ENCODE measurements at places on chromosomes 4 and X. TPM values are rescaled to one million over a fixed set of nuclear protein-coding genes. Genes with fewer than 3 reads are reported as not detected.

UNC5C gene
- not detected for total RNA-seq

KCNE5 gene
- total RNA-seq, result 0.55 TPM

DCLK2 gene
- 10.1 TPM for total RNA-seq

MAGIX gene
- 0.55 TPM for total RNA-seq

AMBN gene
- total RNA-seq, result not detected

HS3ST1 gene
- under 0.01 TPM for total RNA-seq

GYPA gene
- not detected for total RNA-seq

DRD5 gene
- not detected for total RNA-seq

FANCB gene
- 4.5 TPM for total RNA-seq

METTL14 gene
- 53.1 TPM for total RNA-seq

GLRA3 gene
- not detected for total RNA-seq

NPY2R gene
- total RNA-seq, result not detected
